ENCODE measurements at places on chromosomes 5 and 9.

DNA sequence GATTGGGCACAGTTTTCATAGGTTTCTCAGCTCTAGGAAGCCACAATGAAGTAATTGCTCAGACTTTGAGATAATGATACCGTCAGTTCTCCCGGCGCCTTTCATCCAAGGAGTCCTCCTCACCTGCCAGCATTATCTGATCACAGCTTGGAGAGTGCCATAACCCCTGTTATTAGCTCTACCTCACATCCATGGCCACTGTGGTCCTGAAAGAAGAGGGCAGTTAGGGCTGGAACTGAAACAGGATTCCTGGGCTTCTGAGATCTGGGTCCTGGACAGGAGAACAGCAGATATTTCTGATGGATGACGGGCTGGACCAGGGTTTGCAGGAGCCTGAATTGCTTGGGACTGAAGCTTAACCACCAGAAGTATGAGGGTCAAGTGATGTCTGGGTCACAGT lies 13.5 kb downstream of the RGS3 start:
- DNase-seq, result no peak

DNA sequence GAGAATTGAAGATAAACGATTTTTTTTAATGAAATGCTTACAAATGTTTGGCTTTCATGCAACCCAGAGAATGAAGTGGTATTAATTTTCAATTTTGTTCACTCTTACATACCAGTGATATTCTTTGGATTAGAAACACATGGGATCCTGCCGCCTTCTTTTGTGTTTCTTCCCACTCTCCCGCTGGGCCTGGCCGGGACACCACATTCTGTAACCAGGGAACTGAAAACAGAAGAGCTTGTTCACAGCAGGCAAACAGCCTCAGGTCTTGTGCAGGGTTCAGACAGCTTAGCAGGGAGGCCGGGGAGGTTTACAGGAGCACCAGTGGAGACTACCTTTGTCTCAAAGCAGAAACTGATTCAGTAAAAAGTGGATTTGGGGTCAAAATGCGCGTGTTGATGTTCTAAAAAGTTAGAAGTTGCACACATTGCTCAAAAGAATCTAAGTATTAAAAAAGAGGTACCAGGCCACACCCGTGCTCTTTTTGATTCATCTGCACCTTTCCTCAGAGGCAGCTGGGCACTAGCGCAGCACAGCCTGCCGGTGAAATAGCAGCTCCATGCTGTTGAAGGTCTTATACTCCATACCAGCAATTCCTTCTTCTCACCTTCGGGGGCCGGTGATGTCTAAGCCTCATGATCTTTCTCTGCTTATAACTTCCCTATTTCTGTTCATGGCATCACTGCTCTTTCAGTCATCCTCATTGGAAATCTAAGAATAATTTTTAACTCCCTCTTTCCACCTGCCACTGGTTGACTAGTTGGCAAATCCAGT lies 67.1 kb downstream of the GRAMD2B start:
- DNase-seq, result no peak

GRCh38 chr9:82206490-82206889 lies 217.9 kb downstream of the SPATA31D1 start:
- DNase-seq, result no peak

- no peak for DNase-seq
Observed at GRCh38 chr5:138725153-138725817, 27.9 kb upstream of the CTNNA1 start.

GRCh38 chr5:66824476-66824875 lies 228.3 kb downstream of the MAST4 start:
- no peak for DNase-seq
